ENCODE measurements at places on chromosomes 12 and 14. TPM values are rescaled to one million over a fixed set of nuclear protein-coding genes. Genes with fewer than 3 reads are reported as not detected.

PTGER2 gene
- total RNA-seq: 5.2 TPM

PIANP gene
- total RNA-seq: 0.67 TPM

CLEC6A gene
- not detected for total RNA-seq

DTX1 gene
- 1.2 TPM for total RNA-seq

CD9 gene
- 574 TPM for total RNA-seq

CIDEB gene
- 10.7 TPM for total RNA-seq

Data from left colon (tissue), 2 donors.